ENCODE measurements at places on chromosomes 6 and 20.

- no peak for DNase-seq
Observed at GRCh38 chr6:354631-355280, 36.8 kb upstream of the IRF4 start.

DNA sequence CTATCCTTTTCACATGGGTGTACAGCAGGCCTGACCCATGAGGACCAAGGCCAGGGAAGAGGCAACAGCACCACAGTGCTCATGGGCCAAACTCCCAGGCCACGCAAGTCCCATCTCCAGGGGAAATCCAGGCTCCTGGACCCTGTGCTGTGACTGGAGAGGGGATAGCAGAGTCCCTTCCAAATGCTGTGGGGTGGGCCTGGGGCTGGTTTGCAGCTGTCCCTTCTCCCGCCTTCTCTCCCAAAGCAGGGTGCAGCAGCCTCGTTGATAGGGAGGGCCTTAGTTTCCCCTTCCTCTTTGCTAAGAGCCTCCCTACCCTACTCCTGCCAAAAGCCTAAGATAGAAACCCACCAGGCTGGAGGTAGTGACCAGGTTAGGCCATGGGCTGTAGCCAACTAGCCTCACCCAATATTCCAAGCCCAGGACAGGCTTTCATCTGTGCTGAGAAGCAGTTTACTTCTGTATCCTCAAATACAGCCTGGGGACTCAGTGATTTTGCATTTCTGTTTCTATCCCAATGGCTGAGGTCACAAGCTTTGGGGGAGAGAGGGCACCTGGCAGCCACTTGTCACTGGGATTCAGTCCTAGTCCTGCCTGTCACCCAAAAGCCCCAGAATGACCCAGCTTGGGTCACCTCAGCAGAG is 1.4 kb downstream of the CTSZ start:
- DNase-seq: no peak

GRCh38 chr20:4880051-4880450 is 121.3 kb downstream of the SLC23A2 start:
- DNase-seq: no peak

GRCh38 chr6:32937230-32937633 is 3.6 kb downstream of the HLA-DMB start:
- no peak for DNase-seq

DNA sequence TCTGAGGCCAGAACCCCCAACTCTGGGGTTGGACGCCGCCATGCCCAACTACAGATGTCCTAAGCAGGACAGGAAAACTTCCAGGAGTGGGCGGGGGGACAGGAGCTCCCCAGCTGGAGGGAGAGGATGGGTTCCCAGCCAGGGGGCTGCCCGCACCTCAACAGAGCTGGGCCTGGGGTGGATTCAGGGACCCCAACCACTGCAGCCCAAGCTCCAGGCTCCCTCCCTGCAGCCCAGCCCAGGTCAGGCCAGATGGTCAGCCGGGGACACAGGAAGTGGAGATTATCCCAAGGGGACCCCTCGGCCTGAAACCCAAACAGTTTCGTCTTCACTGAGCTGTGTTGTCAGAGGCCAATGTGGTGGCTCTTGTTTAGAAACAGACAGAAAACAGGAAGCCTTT is 9.4 kb downstream of the LAMA5 start:
- no peak for DNase-seq

GRCh38 chr6:106451439-106451838 is 90.9 kb downstream of the CRYBG1 start:
- DNase-seq: peak; percentile 4

- DNase-seq: no peak
Observed at GRCh38 chr6:159094444-159095252, 49.9 kb upstream of the TAGAP start.

DNA sequence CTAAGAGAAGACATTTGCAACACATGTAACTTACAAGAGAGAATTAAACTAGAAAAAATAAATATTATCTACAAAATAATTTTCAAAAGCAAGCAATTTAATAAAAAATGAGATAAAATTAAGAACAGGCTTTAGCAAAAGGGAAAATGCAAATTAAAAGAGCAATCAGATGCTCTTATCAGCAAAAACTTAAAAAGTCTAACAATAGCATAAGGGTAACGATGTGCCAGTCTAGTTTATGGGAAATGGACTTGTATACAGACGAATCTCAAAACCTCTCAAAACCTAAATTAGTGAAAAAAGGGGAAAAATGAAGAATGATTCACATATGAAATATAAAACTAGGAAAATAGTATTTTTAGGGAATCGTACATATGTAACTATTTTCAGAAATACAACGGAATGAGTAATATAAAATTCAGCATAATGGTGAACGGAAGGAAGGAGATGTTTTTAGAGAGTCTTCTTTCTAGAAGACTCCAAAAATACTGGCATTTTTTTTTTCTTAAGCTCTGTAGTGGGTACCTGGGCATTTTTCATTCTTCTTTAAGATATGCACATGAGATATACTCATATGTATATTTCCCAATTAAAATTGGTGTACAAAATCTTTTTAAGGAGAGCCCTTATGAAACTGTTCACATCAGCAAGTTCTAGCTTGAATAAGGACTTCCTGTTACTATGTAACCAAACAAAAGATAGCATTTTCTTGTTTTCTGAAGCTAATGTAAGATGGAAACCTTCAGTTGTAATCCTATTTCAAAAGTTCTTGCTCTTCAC is 927 bp upstream of the MANEA start:
- peak; percentile 22 for DNase-seq

DNA sequence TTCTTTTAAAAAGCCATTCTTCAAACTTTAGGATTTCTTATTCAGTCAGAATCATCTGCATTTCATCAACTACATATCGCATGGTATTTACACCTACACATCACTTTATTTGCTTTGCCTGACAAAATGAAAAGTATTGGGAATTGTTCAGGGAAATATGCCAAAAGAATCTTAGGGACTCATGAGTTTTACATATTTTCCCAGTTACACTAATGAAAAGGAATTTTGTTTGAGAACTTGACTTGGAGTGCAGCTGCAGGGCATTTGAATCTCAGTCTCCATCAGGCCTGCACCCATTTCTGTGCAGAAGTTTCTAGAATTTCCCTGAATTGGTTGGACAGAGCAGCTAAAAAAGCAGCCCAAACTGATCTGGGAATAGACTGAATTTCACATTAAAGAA is 65.3 kb downstream of the MTHFD1L start:
- peak; percentile 95 for DNase-seq

DNA sequence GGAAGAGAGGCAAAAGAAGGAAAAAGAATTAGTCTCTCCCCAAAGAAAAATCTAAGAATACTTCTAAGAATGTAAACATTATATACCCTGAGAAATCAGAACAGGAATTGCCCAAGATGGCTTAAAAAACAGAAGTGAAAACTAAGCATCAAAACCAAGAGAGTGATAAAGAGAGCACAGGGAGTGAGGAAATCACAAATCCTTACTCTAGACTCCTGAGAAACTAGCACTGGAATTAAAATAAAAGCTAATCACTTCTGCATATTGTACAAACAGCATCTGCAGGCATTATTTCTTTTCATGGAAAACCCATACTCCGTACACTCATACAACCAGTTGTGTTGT is 285.7 kb downstream of the BTBD9 start:
- no peak for DNase-seq

DNA sequence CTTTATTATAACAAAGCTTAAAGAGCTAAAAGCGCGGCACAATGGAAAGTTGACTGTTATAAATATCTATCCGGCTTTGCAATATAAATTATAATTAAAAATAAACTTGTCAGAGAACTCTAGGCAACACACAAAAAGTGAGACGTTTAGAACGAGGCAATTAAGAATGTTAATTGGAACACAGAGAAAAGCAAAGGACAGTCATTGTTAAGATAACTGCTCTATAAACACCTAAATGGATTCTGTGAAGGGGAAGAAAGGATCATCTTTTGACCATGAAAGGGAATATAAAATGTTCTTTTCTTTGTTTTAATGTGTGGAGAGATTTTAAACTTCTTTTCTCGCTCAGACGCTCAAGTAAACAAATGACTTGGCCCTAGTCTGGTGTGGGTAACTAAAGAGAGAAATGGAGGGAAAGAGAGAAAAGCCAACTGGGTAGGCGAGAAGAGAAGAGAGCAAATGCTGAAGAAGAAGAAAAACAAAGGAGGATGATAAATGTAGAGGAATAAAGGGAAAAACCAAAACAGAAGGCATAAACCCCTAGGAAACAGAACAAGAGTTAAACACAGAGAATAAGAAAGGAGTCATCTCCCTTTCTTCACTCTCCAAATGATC is 9.3 kb upstream of the SALL4 start:
- no peak for DNase-seq

- no peak for DNase-seq
Observed at GRCh38 chr6:14722001-14722562, 523.8 kb upstream of the JARID2 start.

GRCh38 chr6:98433325-98434056 is 400.9 kb upstream of the POU3F2 start:
- DNase-seq: no peak

- DNase-seq: no peak
Observed at GRCh38 chr6:83708546-83708969, 343 bp downstream of the SNAP91 start.

DNA sequence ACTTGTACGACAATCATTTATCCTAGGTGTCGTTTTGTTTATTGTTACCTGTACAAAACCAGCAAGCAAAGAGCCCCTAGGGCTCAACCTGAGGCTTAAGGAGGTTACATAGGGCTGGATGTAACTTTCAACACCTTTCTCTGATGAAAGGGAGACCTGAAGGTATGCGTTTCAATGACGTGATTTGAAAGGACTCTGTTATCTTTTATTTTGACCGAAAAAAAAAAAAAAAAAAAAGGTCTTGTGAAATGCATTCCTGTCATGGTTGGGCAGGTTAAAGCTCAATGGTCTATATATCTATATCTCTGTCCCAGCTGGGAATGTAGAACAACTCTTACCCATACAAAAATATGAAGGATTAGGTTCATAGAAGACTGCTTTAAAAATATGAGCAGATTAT is 78.7 kb upstream of the SASH1 start:
- DNase-seq: no peak

GRCh38 chr6:2542101-2542857 is 208.4 kb downstream of the MYLK4 start:
- DNase-seq: no peak
